Left cardiac atrium (tissue), 4 donors: ENCODE measurements at places on chromosomes 2 and 18. TPM values are rescaled to one million over a fixed set of nuclear protein-coding genes. Genes with fewer than 3 reads are reported as not detected.

The SCYGR4 gene
- not detected for total RNA-seq

The UGT1A9 gene
- 0.12 TPM for total RNA-seq

The PRKCE gene
- 24.8 TPM for total RNA-seq

The KLHL41 gene
- total RNA-seq: 92.0 TPM

The MALL gene
- 14.0 TPM for total RNA-seq

The CCDC85A gene
- total RNA-seq: 4.9 TPM

The CROCC2 gene
- not detected for total RNA-seq
